ENCODE measurements at places on chromosomes 5 and 9.

- DNase-seq: no peak
These were observed 89.6 kb downstream of the EFNA5 start for GRCh38 chr5:107580889-107581820.

- DNase-seq: no peak
These were observed 38.7 kb downstream of the UBQLN1 start for GRCh38 chr9:83669067-83669466.

DNA sequence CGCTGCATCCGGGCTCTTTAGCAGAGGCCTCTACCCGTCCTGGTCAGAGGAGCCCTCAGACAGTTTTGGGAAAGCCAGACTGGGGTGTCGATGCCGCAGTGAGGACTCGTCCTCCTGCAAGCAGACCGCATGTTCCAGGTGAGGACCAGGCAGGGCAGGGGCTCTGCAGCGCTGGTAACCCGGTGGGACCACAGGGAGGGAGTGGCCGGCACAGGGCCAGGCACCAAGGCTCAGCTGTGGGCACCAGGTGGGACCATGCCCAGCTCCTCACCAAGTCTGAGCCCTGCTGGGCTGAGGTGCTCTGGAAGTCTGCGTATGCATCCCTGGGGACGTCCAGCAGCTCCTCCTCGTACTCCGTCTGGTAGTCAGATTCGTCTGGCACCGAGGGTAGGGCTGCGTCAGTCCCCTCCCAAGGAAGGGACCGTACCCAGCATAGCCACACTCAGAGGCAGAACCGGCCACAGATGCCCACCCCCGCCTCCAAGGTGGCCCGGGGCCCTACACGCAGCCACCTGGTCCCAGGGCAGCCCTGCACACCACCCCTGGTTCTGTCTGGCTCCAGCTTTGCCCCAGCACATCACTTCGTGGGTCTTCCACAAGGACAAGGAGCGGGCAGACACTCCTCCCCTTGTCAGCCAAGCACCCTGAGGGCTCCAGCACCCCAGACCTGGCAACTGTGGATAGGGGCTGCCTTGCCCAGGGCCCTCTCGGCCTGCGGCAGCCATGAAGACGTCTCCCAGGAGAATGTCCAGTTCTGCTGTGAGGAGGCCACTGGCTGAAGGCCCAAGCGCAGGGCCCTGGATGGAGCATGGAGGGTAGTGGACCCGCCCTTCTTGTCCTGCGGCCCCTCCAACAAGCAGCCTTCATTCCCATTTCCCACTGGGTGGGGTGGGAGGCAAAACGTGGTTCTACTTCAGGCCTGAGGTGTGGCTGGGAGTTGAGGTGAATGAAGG, 1.5 kb upstream of the NSMF start:
- DNase-seq: no peak

DNA sequence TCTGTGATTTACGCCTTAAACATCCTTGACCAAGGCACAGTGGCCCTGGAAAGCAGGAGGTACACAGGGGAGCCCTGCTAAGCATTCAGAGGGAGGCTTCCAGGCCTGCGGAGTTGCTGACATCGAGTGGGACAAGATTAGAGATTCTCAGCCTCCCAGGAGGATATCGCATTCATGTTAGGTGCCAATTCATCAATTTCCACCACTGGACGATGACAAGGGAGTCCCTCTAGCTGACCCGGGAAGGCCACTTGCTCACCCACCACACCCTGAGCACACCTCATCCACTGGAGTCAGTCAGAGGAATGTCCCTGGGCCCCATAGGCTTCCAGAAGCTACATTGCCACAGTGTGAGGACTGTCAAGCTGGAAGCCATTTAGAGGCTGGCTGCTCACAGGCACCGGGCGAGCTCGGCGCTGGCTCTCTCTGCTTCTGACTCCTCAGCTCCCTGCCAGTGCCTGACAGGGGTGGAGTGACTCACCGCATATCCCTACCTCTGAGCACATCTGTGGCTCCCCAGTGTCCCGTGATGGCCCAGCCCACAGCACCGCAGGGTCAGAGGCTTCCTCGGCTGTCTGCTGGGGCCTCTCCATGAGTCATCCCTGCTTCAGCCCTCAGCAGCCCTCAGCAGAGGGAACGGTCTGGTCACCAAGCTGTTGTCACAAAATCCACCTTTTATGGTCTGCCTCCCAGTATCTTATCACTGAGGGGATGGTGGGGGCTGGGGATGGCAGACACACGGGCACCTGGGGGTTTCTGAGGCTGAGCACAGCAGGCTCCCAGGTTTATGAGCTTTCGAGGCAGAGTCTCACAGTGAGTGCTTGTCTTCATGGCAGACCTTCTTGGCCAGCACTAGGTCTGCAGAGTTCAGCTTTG, 117.5 kb downstream of the ZNF608 start:
- DNase-seq: peak; percentile 99

DNA sequence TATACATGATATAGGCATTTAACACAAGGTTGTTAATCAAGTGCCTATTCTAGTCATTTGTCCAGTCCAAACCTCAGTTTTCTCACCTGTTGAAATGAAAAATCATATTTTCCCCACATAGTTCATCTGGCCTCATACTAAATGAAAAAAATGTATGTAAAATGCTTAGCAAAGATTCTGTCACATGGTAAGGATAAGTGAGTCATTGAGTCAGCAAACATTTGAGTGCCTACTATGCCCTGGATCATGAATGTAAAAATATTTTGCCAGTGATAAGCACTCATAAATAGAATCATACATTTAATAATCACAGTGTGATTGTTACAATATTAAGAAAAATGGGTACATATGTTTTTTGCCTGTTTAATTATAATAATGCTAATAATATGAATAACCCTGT, 181.2 kb upstream of the PAPPA start:
- DNase-seq: no peak

DNA sequence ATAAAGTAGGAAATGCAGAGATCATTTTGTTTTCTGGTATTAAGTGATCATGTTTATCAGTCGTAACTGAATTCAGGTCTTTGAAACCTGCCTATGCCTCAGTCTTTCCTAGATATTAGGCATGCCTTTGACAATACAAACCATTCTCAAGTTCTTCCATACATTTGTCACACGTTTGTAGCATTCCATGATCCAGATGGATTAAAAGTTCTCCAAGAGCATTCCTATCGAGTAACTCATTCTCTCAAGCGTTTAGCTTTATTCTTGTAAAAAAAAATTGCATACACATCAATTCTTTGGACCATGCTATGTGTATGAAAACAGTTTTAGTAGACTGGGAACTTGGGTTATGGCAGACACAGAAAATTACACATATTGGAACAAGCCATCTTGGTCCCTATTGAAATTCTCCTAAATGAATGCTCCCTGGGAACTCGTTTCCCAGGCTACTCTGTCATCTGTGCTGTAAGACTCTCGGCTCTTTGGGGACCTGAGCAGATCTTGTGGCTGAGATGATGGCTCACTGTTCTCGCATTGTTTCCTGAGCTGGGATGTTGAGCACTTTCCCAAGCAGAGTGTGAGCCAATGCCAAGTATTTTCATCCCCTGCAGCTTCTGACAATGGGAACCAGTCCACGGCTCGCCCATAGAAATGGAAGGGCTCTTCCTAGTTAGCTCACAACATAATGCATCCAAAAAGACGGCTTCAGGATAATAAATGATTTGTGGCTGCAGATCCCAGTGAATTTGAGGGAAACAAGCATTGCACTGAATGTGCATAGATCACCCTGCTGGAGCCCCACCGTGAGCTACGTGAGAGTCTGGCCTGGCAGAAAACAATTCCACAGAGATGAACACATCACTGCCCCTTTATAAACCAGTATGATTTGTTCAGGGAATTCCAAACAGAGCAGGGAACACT, 230.2 kb downstream of the IRX1 start:
- no peak for DNase-seq
